ENCODE measurements at places on chromosomes 3 and 15.

- DNase-seq, result no peak
Observed at GRCh38 chr3:16335772-16336645, 71.0 kb downstream of the OXNAD1 start.

GRCh38 chr3:194727435-194728128 is 41.9 kb downstream of the FAM43A start:
- no peak for DNase-seq

DNA sequence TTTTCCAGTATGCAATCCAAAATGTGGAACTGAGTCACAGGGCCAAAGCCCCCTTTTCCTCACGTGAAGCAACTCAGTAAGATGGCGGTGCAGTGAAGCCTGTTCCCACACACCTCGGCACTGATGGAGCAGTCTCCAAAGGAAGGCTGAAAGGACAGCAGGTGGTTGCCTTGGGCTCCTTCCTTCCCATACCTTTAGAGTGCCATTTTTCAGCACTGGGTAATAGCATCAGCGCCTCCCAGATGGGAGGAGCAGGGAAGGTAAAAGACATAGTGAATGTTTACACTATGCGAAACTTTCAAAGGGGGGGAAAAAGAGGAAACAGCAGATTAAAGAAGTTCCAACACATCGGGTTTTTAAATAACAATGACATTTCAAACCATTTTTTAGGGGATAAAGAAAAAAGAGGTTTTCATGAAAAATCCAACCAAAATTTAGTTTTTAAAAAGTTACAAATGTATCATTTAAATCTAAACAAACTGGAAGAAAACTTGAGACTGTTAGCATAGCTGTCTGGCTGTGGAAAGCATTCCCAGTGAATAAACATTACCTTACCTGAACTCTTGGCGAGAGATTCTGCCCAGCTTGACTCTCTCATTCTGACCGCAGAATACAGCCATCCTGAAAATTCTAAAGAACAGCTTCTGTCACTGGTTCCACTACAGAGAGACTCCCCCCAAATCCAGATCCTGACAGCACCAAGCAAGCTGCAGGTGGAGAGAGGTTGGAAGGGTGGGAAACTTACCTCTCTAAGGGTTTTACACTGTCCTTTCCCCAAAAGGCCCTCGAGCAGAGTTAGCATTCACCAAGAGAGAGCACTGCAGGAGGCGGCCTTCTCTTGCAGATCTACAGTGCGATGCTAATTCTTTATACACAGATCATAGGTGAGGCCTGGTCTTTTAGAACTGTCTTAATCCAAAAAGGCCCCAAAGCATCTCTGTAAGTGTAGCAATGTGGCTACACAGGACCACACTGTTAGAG is 32.6 kb downstream of the ABCC5 start:
- no peak for DNase-seq

DNA sequence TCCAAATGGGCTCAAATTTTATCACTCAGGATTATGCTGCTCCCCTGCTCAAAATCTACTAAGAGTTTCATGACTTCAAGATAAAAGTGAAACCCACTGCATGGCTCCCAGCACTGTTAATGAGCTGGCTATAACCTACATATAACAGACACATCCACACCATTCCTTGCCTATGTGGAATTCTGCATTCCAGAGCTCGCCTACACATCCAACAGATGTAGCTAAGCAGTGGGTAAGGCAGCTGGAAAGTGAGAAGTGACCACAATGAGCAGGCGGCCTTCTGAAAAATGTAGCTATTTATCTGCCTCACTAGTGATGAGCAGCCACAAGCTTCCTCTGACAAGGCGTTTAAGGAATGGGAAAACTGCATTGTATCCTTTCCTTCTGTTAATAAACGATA is 92.0 kb upstream of the TRIM42 start:
- no peak for DNase-seq

All from anterior cingulate cortex (tissue), 58 donors.